Activated T-helper 1 cell treated with anti-CD3 and anti-CD28 coated beads, Interleukin-2, amount 50 U/mL, for 16 hours (primary cell): ENCODE measurements at places on chromosomes 1 and 21.

- DNase-seq = no peak
Measured at GRCh38 chr1:214296860-214297745, 16.1 kb downstream of the SMYD2 start.

- no peak for DNase-seq
Measured at GRCh38 chr1:24896176-24896575, 33.9 kb downstream of the RUNX3 start.

DNA sequence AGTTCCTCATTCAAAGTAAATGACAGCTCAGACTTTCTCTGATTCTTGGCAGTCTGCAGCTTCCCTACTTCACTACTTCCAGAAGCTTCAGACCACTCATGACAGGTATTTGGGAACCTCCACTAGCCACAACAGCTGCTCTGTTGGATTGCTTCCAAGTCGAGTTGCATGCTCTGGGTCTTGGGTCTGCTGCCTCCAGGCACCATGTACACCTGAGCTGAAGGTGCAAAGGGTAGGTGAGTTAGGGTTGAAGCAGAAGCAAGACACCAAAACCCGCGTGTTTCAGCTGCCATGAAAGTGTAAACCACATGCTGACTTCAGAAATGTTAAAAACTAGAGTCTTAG, 62.7 kb downstream of the ZNF684 start:
- no peak for DNase-seq

- no peak for DNase-seq
Measured at GRCh38 chr1:25624156-25624555, 7.6 kb downstream of the MAN1C1 start.

DNA sequence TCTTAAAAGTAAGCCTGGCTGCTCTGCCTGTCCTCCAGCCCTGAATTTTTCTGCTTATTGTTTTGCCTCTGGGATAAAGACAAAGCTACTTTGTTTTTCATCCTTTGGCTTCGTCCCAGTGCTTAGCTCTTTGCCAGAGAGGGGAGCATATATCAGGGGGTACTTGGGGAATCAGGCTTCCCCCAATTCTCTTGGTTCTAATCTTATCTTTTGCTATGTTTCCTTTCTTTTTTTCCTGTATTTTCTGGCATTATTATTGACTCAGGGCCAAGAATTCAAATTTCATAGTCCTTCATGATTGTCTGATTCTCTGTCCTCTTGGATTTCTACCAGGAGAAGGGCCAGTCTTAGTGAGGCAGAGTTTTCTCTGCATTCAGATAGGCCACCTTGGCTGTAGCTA, 51.2 kb downstream of the GIPC2 start:
- no peak for DNase-seq

DNA sequence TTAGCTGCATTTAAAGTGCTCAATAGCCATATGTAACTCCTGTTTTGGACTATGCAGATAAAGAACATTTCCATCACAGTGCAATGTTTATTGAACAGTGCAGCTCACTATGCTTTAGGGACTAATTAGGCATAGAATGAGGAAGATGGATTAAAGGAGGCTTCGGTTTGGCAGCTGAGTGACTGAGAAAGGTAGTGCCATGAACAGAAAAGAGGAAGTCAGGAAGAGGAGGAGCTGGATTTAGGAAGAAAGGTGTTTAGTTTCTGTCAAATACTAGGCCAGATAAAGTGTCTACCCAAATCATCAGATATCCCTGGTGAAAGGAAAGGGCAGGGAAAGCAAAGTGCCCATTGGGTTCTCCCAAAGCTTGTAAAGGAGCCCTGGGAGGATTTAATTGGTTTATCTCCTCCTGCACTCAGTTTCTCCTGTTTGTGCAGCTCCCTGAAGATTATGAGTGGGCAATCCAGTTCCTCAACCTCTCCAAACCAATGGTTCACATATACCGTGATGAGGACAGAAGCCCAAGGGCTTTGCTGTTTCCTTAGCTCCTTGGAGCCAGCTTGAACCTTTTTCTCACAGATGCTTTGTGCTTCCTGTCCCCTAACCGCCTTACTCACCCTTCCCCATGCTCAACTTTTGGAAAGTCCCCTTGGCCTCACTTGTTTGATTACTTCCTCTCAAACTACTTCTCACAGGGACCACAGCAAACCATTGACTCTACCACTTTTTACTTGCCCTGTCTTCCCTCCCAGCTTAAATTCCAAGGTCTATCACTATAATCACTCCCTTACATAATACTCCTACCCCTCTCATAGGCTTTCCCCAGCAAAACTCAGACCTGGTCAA, 3.5 kb upstream of the RAP1A start:
- DNase-seq = no peak

DNA sequence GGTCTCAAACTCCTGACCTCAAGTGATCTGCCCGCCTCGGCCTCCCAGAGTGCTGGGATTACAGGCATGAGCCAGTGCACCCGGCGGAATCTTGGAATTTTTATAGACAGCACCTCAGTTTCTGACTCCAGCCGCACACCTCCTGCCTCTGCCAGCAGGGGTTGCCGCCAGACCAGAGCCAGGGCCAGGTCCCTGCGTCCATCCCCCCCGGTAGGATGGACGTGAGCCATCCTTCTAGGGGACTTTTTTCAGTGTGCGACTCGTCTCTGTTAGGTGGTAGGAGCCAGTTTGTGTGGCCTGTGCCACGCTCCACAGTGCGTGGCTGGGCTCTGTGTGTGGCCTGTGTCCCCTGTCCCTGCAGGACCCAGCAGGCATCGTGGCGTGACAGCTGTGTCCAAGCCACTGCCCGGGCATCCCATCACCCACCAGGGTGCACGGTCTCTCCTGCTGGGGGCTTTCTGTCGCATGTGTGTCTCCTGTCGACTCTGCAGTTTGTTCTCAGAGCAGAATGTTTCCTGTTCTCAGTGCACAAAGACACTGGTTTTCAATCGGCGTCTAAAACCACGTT, 15.6 kb downstream of the CSTB start:
- no peak for DNase-seq

DNA sequence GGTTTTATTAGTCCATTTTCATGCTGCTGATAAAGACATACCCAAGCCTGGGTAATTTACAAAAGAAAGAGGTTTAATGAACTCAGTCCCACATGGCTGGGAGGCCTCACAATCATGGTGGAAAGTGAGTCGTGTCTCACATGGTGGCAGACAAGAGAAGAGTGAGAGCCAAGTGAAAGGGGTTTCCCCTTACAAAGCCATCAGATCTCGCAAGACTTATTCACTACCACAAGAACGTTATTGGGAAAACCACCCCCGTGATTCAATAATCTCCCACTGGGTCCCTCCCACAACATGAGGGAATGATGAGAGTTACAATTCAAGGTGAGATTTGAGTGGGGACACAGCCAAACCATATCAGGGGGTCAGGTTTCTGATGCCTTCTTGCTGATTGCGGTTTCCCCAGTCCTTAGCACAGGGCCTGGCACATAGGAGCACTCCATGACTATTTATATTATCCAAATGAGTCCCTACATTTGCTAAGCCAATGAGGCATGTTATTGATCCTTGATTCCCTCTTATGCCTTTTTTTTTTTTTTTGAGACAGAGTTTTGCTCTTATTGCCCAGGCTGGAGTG, 35.3 kb upstream of the PAXBP1 start:
- no peak for DNase-seq
